ENCODE measurements at places on chromosomes 12 and 14.

GRCh38 chr14:66539034-66539433 is 31.1 kb downstream of the GPHN start:
- no peak for DNase-seq

- no peak for DNase-seq
These were observed 84.7 kb upstream of the SOX5 start for GRCh38 chr12:24034160-24034559.

DNA sequence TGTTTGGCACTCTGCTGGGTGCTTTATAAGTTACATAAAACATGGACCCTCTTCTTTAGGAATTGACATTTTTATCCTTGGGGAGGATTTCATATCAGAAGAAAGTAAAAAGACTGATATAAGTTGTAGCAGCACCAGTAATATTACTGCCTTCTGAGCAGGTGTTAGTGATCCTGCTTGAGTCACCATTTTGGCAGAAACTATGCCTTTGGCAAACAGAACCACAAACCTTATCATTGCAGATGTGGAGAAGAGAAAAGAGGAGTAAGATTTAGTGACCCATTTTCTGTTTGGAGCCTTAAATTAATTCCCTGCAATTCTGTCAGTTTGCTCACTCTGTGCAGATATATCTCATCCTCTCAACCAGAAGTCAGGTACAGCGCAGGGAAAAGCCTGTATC is 23.0 kb downstream of the ZNF410 start:
- DNase-seq: no peak

- DNase-seq: no peak
These were observed at the start of gene ACRBP for GRCh38 chr12:6647083-6647604. Gene ACRBP (minus strand): TSS chr12:6647432. CDS start chr12:6647366, 66 bp downstream.

- no peak for DNase-seq
These were observed 28.9 kb downstream of the HRK start for GRCh38 chr12:116852303-116852702.

GRCh38 chr12:89299931-89300330 is 52.4 kb downstream of the DUSP6 start:
- DNase-seq: no peak

DNA sequence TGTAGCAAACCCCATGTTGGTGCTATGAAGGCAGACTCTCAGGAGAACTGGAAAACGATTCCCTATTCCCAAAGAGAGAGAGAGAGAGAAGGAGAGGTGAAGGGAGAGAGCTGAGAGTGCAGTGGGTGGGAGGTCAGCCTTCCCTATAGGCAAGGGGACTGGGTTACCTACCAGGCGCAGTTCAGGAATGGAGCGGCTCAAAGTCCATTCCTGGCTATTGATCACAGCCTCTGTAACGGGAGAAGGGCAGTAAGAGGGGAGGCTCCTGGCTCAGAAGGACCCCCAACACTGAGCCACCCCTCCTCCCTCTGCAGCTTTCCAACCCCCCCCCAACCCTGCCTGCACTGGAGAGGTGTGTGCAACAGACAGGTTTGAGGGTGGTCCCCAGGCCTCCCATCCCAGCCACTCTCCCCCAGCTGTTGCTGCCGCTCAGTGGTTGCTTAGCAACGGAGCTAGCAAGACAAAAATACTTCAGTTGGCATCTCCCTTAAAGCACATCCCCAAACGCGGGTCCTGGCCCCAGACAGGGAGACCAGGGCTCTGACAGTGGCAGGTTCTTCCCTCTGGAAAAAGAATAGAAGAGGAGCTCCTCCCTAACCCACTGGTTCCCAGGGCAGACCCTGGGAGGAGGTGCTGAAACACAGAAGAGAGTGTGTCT is 3.2 kb downstream of the AGAP2 start:
- no peak for DNase-seq

DNA sequence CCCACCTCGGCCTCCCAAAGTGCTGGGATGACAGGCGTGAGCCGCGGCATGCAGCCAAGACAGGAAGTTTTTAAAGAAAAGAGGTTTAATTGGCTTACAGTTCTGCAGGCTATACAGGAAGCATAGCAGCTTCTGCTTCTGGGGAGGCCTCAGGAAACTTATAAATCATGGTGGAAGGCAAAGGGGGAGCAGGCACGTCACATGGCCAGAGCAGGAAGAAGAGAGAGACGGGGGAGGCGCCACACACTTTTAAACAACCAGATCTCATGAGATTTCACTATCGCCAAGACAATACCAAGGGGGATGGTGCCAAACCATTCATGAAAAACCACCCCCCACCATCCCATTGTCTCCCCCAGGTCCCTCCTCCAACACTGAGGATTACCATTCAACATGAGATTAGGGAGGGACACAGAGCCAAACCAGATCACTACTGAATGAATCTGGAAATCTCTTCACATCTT is 14.1 kb downstream of the CCDC63 start:
- DNase-seq: peak; percentile 16

GRCh38 chr12:124411953-124412645 is 117.2 kb downstream of the RFLNA start:
- no peak for DNase-seq

GRCh38 chr12:6374786-6375160 is 590 bp downstream of the SCNN1A start:
- no peak for DNase-seq

- DNase-seq: no peak
These were observed 141.8 kb downstream of the VRK1 start for GRCh38 chr14:96938946-96939345.
